ENCODE measurements at places on chromosomes 11 and 22.

DNA sequence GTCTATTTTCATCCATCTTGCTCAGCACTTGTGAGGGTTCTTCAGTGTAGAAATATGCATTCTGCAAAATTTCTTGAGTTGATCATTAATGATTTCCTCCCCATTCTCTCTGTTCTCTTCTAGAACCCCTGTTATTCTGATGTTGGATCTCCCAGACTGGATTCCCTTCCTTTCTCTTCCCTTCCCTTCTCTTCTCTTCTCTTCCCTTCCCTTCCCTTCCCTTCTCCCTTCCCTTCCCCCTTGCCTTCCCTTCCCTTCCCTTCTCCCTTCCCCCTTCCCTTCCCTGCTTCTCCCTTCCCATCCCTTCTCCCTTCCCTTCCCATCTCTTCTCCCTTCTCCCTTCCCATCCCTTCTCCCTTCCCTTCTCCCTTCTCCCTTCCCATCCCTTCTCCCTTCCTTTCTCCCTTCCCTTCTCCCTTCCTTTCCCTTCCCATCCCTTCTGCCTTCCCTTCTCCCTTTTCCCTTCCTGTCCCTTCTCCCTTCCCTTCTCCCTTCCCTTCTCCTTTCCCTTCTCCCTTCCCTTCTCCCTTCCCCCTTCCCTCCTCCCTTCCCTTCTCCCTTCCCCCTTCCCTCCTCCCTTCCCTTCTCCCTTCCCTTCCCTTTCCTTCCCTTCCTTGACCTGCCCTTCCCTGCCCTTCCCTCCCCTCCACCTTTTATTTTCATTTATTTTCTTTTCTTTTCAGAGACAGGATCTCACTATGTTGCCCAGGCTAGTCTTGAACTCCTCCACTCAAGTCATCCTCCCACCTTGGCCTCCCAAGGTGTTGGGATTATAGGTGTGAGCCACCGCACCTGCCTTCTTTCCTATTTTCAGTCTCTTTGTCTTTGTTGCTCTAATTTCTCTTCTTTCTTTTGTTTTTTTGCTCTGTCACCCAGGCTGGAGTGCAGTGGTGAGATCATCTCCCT is 24.9 kb upstream of the RBFOX2 start:
- DNase-seq = no peak

DNA sequence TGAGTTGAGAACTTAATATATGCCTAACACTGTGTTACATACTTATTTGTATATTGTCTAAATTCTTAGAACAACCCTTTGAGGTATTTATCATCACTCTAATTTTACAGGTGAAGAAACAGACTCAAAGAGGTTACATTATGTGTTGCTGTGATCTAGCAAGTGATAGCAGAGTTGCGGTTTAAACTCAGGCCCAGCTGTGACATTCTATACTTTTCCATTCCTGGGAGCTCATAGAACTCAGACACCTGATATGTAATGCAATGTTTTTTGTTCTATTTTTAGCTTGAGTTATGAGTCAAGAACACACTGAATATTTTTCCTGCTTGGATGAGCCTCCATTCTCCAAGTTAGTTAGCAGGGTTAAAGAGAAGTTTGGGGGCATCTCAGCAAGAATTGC is 449.7 kb upstream of the DDI1 start:
- peak; percentile 14 for DNase-seq

DNA sequence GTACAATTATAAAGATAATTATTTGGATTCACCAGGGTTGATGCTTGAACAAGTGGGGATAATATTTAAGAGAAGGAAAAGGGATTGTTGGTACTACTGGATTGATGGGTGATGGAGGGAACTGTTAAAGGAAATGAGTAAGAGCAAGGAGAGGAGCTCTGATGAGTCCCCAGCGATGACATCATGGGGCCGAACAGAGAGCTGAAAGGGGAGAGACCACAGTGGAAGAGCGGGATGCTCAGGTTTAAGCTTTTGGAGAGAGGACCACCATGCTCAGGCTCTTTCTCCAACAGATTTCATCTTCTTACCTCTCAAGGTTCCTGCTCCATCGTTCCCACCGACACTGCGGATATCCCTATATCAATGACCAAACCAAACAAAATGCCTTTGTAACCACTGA is 568.7 kb downstream of the ETS1 start:
- no peak for DNase-seq

- peak; percentile 25 for DNase-seq
Measured at GRCh38 chr22:36587289-36588154, 58.6 kb upstream of the EIF3D start.

DNA sequence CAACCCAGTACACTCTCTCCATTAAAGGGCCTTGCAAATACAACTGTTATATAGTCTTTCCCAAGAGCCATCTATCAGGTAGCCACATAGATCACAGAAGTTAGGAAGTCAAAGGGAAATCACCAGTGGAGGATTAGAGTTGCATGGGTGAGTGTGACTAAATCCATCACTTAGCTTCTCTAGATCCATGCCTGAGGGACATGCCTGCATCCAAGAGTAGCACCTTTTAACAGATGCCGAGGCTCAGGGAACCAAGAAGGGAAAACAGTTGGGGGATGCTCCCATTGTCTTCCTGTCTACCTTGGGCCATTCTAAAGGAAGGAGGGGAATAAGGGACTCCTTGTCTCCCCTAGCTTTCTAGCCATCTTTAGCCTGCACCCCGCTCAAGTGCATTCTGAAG is 77.9 kb downstream of the XRRA1 start:
- peak; percentile 35 for DNase-seq

- DNase-seq = no peak
Measured at GRCh38 chr11:44416776-44417175, 106.8 kb upstream of the ALX4 start.

DNA sequence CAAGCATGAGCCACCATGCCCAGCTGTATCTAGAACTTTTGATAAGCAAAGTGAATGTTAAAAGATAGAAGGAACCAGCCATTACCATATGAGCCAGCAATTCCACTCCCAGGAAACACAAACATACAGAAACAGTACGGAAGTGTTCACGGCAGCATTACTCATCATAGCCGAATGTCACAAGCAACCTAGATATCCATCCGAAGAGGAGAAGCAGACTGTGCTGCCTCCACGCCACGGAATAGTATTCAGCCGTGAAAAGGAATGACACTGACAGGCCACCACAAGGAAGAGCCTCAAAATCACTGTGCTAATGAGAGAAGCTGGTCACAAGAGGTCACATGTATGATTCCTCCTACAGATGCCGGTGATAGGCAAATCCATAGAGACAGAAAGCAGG is 17.6 kb upstream of the MGAT3 start:
- peak; percentile 86 for DNase-seq

DNA sequence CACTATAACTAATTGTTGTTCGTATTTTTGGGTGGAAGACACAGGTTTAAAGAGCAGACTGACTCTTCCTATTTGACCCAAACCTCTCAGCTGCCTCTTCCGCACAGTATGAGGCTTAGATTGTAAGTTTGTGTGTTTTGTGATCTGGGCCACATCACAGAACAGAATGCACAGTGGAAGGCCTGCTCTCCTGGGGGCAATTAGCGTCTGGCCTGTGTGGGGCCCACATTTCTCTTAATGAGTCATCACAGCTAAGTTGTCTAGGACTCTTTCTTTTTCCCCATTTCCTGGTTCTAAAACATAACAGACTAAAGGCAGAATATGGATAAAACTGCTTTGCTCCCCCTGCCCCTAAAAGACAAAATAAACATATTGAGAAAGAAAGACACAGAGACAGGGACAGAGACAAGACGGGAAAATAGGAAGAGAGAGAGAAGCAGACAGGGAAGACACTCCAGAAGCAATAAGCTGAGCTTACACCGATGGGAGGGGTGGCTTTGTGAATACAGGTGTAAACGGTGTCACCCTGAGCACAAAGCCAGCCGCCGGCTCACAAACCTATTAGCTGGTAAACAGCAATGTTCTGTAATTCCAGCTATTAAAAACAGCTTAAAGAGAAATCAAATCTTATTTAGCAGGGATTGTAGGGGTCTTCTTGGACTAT is 127.4 kb upstream of the OPCML start:
- DNase-seq = no peak

GRCh38 chr11:36008584-36008983 is 64.7 kb downstream of the LDLRAD3 start:
- no peak for DNase-seq

DNA sequence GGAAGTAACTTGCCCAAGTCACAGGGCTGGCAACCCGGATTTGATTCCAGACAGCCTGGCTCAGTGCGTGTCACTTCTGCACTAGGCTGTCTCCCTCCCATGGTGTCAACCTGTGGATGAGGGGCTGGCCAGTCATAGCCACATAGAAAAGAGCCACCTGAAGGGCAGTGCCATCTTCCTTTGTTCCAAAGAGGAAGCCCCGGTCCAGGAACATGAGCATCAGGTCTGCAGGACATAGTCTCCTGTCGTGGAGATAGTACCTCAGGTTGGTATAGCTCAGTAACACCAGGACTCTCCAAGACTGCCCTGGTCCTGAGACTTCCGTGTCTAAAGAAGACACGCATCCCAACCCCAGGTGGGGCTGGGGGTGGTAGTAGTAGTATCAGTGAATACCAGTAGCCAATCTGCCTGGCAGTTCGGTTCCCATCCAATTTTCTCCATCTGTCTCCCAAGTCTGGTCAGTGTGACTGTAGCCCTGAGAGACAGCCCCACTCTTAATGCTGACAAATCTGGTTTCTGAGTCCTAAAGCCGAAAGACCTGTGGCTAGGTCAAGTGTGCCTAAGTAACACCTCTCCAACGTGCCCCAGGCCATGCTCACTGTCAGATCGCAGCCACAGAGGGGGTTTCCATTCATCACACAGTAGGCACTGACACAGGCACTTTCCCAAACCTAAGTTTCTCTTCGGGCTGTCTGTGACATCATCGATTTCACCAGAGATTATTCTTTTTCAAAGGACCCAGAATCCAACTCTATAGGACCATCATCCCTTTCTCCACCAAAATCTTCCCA is 33.1 kb downstream of the C11orf58 start:
- no peak for DNase-seq

- no peak for DNase-seq
Measured at GRCh38 chr22:38497869-38498268, 8.2 kb downstream of the DDX17 start.

DNA sequence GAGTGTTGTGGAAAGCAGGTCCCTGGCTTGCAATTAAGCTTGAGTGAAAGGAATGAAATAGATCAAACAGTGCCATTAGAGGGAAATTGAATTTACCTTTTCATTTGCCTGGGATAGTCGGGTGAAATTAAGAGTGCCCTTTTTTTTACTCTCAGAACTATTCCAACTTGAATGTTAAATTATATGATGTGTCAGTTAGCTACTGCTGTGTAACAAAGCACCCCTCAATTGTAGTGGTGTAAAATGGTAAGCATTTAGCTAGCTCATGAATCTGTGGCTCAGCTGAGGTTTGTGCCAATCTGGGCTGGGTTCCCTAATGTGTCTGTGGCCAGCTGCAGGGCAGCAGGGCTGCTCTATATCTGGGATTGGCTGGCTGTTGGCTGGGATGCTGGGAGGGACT is 571.4 kb downstream of the MN1 start:
- no peak for DNase-seq

GRCh38 chr22:35947794-35948425 is 80.7 kb downstream of the RBFOX2 start:
- no peak for DNase-seq

- DNase-seq = no peak
Measured at GRCh38 chr22:44133161-44133560, 47.6 kb upstream of the PARVG start.

GRCh38 chr11:85732965-85733364 is 47.0 kb upstream of the CCDC89 start:
- DNase-seq = no peak

DNA sequence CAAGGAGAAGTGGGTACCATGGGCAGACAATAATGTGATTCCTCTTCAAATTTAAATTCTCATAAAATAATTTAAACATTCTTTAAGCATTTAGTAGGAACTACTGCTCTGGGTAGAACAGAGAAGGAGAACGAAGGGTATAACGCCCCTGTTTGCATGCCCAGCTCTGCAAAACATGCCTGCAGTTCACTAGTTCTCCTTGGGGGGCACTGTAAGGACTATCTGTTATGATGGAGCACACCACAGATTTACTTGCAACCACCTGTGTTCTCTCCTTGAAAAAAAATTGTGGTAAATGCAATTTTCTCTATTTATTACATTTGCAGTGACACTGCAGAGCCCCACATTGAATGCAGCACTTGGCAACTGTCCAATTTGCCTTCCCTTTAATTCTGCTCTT is 100.3 kb downstream of the GUCY1A2 start:
- DNase-seq = peak; percentile 10

DNA sequence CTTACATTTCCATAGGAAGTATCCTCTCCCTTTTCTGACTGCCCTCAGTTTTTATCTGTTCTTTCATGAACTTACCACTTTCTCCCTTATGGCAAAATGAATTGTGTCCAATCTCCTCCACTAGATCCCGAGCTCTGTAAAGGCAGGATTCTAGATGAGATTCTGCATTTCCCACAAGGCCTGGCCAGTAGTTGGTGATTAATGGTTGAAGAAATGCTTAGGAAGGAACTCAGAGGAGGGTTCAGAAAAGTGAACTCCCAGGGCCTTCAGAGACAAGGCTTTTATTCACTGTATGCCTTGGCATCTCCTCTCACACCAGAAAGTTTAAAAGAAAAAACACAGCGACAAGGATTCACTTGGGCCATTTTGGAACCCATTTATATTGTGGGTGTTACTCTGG is 66.2 kb downstream of the CCDC81 start:
- peak; percentile 20 for DNase-seq

DNA sequence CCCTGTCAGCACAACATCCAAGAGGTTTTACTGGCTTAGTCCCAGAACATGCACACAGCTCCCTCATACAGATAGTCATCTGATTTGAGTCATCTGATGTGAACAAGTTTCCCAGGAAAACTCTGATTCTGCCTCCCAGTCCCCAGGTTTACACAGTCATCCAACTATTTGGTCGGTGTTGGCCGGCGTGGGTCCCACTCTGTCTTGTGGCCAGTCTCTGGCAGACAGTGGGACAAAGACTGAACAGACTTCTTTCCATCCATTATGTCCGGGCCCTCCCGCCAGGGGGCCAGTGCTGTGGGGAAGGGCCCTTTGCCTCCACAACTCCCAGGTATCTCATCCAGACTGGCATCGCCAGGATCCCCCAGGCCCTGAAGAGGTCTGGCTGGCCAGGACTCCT is 60.0 kb downstream of the BTG4 start:
- DNase-seq = peak; percentile 54

DNA sequence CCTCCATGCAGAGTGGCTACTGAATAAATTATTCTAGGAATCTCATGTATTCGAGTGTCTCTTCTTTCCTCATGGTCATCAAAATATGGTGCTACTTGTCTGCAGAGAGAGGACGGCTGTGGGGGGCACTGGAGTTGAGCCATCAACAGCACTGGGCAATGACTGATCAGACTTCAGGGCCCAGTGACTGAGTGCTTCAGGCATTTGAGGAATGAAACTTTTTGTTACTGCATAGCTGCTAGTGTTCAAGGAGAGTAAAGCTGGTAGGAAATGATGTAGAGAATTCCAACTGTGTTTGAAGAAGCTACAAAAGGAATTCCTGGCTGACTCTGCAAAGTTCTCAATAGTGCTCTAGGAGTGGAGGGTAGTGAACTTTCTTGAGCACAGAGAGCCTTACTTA is 277.7 kb downstream of the CADM1 start:
- DNase-seq = peak; percentile 79

GRCh38 chr11:72307439-72307838 is 63.5 kb upstream of the PHOX2A start:
- no peak for DNase-seq
